ENCODE measurements at places on chromosomes 12 and 14. TPM values are rescaled to one million over a fixed set of nuclear protein-coding genes. Genes with fewer than 3 reads are reported as not detected.

DNA sequence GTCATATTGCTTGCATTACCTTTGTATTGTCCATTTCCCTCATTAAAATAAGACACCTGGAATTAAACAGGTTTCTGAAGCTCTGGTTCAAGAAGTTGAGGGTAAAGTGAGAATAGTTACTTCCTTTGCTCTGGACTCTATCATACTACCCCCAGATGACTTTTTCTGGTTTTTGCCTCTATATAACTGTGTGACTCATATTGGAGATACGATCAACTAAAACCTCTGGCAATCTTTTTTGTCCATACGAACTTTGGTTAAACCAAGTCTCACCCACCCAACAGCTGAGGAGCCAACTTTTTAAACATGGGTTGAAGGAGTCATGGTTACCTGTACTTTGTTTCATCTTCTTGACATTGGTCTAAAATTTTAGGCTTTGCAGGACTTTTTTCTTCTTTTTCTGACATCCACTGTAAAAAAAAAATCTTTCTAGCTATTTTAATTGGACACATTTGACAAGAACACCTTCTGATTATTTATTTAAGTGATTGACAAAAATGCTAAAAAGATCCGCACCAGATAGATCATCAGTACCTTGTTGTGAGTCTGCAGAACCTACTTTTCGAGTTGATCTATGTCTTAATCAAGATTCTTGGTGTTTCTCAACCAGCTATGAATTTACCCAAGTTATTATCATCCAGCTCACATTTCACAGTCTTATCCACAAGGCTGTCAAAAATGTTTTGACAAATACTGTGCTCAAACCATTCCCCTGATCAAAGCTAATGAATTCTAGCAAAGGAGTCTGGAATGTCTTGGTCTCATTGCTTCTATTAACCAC, 166.0 kb downstream of the IPO8 start:
- no peak for DNase-seq

DNA sequence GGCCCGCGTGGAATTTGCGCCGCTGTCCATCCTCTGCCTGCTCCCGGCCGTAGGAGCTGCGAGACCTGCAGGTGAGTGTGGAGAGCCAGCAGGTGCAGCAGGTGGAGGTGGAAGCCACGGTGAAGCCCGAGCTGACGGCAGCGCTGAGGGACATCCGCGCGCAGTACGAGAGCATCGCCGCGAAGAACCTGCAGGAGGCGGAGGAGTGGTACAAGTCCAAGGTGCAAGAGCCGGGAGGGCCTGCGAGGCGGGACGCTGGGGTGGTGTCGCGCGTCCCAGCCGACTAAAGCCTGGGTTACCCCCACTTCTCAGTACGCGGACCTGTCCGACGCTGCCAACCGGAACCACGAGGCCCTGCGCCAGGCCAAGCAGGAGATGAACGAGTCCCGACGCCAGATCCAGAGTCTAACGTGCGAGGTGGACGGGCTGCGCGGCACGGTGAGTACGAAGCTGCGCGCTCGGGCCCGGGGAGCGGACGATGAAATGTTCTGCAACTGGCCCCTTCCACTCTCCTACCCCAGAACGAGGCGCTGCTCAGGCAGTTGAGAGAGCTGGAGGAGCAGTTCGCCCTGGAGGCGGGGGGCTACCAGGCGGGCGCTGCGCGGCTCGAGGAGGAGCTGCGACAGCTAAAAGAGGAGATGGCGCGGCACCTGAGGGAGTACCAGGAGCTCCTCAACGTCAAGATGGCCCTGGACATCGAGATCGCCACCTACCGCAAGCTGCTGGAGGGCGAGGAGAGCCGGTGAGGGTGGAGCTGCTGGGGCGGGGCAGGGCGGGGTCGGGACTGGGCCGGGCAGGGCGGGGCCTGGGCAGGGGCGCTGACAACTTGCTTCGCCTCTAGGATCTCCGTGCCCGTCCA, 2.1 kb downstream of the PRPH start:
- DNase-seq: no peak

GRCh38 chr12:88145567-88146505, 3.7 kb downstream of the TMTC3 start:
- no peak for DNase-seq

- peak; percentile 56 for DNase-seq
These were observed 155.5 kb downstream of the ZFP36L1 start for GRCh38 chr14:68637106-68638021.

DNA sequence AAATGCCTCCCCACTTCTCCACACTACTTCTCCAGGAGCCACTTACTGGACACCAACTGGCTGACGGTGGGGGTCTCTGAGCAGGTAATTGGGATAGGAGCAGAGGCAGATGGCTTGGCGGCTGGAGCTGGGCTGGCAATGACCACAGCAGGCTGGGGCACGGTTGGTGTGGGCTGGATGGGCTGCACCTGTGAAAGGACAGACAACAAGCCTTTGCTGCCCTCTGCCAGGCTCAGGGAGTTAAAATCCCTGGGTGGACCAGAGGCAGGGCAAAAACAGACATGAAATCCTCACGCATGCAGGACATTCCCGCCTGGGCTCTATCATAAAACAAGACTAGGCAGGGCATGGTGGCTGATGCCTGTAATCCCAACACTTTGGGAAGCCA, 19.3 kb upstream of the TFCP2 start:
- no peak for DNase-seq

- DNase-seq: no peak
These were observed 95.1 kb upstream of the COCH start for GRCh38 chr14:30779210-30779609.

DNA sequence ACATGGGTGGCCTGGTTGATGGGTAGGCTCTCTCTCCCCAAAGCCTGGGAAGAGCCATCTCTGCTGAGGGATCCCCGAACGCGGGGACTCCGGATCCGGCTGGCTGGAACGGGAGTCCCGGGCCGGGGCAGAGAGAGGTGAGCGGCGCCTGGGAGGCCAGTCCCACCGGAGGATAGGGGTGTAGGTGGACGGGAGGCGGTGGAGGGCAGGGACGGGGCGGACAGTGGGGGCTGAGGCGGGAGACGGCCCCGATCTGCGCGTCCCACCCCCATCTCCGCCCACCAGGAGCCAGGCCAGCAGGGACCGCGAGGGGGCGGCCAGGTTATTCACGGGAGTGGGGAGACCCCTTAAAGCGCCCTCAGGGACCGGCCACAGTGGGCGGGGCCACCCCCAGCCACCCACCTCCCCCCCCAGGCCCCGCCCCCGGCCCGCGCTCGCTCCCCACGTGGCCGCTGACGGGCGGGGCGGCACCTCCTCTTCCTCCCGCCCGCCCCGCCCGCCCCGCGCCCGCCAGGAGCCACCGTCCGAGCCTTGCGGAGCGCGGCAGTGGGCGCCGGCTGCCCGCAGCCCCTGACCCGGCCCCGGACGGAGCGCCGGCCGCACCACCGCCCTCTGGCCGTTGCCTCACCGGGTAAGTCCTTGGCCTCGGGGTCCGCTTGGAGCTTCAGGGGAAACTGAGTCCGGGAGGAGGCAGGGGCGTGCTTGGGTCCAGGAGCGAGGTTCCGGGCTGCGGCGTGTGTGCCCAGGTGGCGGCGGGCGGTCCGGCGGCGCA, at the start of gene INF2:
INF2 (plus strand) TSS at position 510 of the 772 bp plus-strand sequence. CDS start 11,748 bp downstream, outside the sequence.
- no peak for DNase-seq

GRCh38 chr12:6703631-6704030, 3.0 kb upstream of the PIANP start:
- no peak for DNase-seq

- DNase-seq: no peak
These were observed 551.4 kb downstream of the PRKD1 start for GRCh38 chr14:29376237-29376636.

- DNase-seq: no peak
These were observed 2.2 kb downstream of the NAB2 start for GRCh38 chr12:57090924-57091637.

Gene C12orf56
- total RNA-seq: 1.1 TPM

Gene AKAP6
- 21.8 TPM for total RNA-seq

Gene PLCZ1
- total RNA-seq: not detected

Measured in skin of body (tissue), 3 donors.